ENCODE measurements at places on chromosomes 3 and 15.

DNA sequence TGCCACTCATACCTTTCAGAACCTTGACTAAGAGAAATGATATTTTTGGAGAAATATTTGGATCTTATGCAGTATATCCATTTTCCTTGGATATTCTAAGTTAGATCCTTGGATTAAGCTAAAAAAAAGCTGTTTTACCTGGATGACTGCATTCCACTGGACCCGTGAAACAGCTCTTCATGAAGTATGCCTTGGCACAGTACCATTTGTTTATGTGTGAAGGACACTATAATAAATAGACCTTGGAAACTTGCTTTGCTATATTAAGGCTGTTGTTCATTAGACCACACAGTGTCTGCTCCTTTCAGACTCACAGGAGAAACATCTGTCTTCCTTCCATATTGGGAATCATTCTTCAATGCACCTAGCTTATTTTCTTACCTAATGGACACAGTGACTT is 651.0 kb upstream of the TGFBR2 start:
- no peak for DNase-seq

DNA sequence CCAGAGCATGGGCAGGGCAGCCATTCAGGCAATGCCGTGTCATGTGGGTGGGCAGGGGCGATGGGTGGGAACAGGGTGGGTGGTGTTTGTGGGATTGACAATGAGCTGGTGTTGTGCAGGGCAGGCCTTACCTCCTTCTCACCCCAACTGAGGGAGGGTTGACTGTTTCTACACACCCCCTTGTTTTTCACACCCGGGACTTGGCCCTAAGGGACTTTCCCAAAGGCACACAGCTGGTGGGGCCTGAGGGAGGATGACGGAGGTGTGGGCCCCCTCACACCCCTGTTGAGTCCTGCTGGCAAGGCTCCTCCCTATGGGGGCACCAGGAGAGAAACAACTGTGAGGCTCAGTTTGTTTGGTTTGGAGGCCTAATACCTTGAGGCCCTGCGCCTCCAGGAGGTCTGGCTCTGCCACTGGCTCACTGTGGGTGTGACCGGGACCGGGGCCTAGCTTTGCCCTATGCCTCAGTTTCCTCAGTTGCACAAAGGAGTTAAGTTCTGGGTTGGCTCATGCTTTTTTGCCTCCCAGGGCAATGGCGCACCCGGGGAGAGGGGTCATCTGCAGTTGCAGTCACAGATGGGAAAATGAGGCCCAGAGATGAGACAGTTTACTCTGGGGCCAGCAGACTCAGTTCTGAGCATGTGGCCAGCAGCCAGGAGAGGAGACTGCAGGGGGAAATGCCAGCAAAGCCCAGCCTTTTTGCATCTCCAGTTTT is 5.1 kb upstream of the DNAH1 start:
- no peak for DNase-seq

- no peak for DNase-seq
Observed at GRCh38 chr3:133038731-133039375, 662 bp downstream of the TMEM108 start.

GRCh38 chr15:80854104-80854503 is 74.9 kb downstream of the CEMIP start:
- no peak for DNase-seq

GRCh38 chr3:147945968-147946519 is 536.9 kb downstream of the ZIC1 start:
- peak; percentile 13 for DNase-seq

GRCh38 chr15:100134089-100134583 is 207.6 kb downstream of the ADAMTS17 start:
- DNase-seq, result no peak

DNA sequence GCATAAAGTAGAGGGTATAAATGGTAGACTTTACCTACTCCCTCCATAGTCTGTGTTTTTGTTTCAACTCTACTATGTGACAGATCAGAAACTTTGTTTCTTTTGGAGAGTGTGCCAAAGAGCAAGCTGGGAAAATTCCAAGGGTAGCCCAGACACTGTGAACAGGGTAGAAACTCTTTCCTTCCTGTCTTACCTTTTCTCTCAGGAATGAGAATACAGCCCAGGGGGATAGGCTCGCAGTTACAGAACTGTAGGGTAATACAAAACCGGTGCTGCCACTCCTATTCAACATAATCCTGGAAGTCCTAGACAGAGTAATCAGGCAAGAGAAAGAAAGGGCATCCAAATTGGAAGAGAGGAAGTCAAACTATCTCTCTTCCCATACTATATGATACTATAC is 256.3 kb downstream of the CPNE4 start:
- DNase-seq, result no peak

DNA sequence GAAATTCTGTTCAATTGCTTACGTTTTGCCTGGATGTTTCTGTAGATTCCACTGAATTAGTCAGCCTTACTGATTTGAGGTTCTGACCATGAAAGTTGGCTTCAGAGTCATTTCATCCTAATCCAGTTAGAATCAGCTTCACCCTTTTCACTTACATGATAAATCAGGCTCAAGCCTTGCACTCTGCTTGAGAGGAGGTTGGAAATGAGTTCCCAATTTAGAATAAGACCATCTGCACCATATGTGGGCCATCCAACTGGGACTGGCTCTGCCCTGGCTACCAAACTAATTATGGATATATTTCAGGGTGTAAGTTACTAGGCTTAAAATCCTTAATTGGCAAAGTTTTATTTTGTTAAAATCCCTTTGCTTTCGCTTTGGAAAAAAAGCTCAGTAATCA is 255.7 kb downstream of the CHL1 start:
- no peak for DNase-seq

DNA sequence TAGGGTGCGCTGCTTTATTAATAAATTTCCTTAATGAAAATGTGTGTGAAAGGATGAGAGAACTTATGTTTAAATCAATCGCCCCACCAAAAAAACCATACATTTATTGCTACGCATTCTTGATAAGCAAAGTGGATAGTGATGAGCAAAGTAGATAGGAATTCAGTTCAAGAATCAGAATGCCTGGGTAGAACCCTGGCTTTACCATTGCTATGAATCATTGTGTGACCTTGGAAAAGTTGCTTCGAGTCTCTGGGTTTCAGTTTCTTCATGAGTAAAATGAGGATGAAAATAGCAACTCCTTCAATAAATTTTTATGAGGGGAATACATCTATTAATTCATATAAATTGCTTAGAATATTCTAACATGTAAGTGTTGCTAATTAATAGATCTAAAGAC is 2.6 kb upstream of the ALCAM start:
- no peak for DNase-seq

- no peak for DNase-seq
Observed at GRCh38 chr15:95693917-95694316, 636.6 kb upstream of the NR2F2 start.

DNA sequence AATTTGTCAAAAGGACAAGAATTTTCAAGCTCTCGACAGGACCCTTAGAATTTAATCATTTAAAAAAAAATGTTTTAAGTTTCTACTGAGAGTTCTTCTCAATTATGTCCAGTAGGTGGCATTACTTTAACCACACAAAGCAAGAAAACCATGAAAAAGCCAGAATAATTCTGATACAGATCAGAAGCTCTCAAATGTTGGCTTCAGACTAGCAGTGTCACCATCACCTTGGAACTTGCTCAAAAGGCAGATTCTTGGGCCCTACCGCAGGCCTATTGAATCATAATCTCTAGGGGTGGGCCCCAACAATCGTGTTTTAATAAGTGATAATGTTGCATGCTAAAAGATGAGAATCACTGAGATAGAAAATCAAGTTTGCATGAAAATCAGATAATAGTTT is 99.5 kb upstream of the KCNMB2 start:
- DNase-seq, result no peak

DNA sequence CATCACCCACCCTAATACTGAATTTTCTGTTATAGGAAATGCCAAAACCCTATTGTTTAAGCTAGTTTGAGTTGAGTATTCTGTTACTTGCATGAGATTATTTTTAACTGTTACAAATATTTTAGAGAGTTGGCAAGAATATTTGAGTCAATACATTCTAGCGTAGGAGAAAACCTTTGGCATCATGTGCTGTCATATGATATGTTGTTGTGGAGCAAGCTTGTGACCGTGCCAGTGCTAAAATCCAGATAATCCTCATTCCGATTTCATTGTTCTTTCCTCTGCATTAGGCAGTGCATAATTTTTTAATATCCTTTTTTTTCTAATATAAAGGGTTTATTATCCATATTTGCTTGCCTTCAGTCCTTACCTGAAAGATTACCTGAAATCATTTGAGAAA is 168.0 kb upstream of the GMNC start:
- DNase-seq, result no peak

GRCh38 chr3:29128001-29128400 is 152.9 kb upstream of the RBMS3 start:
- no peak for DNase-seq

DNA sequence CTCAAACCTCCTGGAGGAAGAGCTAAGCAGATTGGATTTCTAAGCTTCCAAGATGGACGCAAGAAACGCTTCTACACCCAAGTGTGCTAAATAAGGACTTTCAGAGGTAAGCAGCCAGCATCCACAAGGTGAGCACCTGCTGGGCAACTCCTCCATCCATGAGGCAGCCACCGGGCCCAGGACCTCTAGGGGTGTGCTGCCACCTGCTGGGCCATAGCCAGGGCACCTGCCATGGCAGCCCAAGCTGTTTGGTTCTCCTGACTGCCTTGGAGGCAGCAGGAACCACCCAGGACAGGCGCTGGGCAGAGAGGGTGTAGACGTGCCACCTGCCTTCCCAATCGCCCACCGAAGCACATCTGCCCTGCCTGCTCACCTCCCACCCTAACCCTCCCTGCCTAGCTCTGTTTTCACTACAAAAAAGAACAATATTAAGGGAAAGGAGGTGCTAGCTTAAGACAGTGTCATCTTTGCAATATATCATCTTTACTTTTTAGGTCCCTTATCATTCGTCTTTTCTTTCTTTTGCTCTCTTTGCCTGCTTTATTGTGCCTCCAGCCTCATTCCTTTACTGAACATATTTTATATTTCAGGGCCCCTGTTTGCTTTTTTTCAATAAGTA is 12.9 kb downstream of the C15orf62 start:
- no peak for DNase-seq

- DNase-seq, result no peak
Observed at GRCh38 chr3:128794067-128794768, 68.2 kb downstream of the RAB7A start.

DNA sequence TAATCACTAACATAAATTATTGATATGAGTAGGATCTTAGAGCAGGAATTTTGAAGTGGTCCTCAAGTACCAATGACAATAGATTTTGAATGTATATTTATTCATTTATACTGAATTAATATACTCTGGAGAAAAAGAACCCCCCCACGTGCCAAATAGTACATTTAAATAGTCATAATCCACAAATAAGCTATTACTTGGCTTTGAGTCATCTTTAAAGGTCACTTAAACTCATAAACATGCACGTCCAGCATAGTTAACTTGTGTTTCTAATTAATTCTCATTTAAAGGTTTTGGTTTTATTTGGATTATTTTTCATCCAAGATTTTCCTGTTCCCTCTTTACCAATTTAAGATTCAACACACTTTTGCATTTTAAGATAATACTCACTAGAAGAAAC is 35.1 kb downstream of the FGF7 start:
- DNase-seq, result no peak

- DNase-seq, result no peak
Observed at GRCh38 chr3:148373961-148374360, 323.7 kb upstream of the AGTR1 start.

GRCh38 chr15:98322581-98322980 is 325.8 kb upstream of the IGF1R start:
- DNase-seq, result no peak

- DNase-seq, result no peak
Observed at GRCh38 chr3:16255726-16256125, 9.0 kb downstream of the DPH3 start.

- DNase-seq, result no peak
Observed at GRCh38 chr3:149512073-149512782, 37.7 kb downstream of the TM4SF4 start.

GRCh38 chr3:60708191-60708975 is 542.9 kb downstream of the FHIT start:
- DNase-seq, result no peak

- no peak for DNase-seq
Observed at GRCh38 chr3:10557781-10558373, 52.5 kb upstream of the ATP2B2 start.

DNA sequence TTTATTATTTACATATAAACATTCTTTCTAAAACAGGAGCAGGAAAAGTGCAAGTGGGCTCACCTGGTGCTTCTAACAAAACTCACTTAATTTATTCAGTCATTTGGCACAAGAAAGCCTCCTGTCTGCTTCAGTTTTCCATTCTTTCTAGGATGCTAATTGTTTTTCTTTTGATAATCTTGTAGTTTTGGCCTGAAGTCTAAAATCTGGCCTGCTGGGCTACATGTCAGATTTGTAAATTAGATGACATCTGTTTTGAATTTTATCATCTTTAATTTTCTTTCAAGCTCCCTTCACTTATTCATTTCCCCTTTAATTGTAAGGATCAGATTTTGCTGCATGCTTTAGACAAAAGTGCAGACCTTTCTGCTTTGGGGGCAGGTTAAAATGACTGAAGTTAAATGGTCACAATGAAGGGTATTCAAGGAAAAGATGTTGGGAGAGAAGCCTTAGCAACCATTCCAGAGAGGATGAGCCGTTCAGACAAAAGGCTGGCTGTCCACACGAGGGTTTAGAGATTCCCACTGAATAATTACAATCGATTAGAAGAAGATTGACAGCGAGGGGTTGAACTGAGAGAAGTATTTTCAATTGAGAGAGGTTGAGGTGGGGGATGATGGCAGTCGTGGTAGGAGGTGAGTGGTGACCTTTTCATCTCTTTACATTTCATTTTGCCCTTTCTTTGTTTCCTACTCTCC is 59.9 kb upstream of the PTX3 start:
- no peak for DNase-seq

GRCh38 chr3:168273917-168274316 is 178.2 kb upstream of the GOLIM4 start:
- no peak for DNase-seq

GRCh38 chr3:128710816-128711433 is 15.1 kb upstream of the RAB7A start:
- no peak for DNase-seq

DNA sequence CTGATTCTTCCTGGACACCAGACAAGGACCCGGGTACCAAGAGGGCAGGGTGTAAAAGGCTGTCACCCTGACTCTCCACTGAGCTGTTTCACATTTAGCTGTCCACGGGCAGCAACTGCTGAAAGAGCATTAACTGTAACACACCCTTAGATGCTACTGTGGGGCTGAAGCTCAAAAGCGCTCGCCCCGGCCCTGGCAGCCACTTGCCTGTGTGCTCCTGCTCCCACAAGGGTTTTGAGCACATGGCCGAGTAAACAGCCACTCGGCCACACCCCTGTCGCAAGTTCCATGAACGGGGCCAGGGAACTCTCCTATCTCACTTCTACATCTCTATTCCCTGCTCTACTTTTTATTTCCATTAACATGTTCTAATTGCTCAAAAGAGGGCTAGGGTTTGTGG is 421.7 kb downstream of the TUSC7 start:
- no peak for DNase-seq
